ENCODE measurements at places on chromosomes 1 and 21.

DNA sequence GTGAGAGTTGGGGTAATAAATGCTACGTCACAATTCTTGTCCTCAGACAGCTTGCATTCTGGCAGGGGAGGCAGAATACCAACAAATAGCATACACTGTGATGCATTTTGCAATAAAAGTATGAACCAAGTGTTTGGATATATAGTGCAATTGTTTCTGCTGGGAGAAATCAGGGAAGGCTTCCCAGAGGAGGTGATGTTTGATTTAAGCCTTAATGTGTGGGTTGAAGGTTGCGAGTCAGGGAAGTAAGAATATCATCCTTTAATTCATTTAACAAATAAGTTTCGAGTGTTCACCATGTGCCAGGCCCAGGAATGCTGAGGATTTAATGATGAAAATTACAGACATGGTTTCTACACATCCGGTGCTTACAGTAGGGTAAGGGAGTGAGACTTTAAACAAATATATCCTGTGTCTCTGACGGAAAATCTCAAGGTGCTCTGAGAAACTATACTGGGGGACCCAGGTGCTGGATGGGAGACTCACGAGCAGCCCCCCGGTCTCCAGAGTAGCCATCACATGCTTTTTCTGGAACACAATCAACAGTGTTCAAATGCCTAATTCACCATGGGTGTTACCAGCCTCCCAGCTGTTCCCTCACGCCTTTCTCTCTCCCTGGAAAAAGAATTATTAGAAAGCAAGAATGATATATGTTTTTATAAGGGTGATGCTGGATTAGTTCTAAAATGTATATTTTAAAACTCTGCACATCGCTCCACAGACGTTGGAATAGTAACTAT lies 31.7 kb downstream of the RASSF5 start:
- no peak for DNase-seq

DNA sequence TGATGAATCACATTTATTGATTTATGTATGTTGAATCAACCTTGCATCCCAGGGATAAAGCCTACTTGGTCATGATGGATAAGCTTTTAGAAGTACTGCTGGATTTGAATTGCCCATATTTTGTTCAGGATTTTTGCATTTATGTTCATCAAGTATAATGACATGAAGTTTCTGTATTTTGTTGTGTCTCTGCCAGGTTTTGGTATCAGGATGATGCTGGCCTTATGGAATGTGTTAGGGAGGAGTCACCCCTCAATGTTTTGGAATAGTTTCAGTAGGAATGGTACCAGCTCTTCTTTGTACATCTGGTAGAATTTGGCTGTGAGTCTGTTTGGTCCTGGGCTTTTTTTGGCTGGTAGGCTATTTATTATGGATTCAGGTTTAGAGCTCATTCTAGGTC lies 1643.1 kb upstream of the B3GALT2 start:
- DNase-seq = no peak

- peak; percentile 7 for DNase-seq
These were observed 13.1 kb downstream of the KRTAP13-1 start for GRCh38 chr21:30408782-30409494.

DNA sequence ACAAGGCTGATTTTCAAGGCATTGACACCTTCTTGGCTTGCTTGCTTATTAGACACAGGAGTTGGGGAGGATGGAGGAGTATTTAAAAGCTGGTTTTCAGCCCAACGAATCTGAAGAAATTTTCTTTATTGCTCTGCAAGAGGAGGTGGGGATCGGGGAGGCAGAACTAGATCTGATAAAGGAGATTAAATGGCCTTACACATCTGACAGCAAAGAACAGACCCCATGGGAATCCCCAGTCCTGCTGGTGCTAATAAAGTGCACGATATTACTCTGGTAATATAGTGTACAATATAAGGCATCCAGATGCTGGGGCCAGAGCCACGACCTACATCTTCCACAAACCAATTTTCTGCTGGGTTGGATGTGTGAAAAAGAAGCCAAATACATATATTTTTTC lies 323.0 kb downstream of the OMA1 start:
- no peak for DNase-seq

- DNase-seq = no peak
These were observed 71.7 kb upstream of the WDR26 start for GRCh38 chr1:224506141-224506814.

DNA sequence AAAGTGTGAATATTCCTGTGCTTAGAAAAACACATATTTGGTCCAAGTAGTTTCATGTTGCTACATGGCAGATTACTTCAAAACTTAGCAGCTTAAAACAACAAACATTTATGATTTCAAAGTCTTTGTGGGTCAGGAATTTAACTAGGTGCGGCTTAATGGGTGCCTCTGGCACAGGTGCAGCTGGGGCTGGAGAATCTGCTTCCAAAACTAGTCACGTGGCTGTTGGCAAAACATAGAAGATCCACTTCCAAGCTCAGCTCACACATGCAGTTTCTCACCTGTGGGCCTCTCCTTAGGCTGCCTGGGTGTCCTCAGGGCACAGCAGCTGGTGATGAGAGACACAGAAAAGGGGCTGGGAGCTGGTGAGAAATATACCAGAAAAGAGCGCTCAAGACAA lies 263.4 kb downstream of the TTLL7 start:
- DNase-seq = no peak

GRCh38 chr21:42746593-42747275 lies 93.3 kb downstream of the PDE9A start:
- no peak for DNase-seq

DNA sequence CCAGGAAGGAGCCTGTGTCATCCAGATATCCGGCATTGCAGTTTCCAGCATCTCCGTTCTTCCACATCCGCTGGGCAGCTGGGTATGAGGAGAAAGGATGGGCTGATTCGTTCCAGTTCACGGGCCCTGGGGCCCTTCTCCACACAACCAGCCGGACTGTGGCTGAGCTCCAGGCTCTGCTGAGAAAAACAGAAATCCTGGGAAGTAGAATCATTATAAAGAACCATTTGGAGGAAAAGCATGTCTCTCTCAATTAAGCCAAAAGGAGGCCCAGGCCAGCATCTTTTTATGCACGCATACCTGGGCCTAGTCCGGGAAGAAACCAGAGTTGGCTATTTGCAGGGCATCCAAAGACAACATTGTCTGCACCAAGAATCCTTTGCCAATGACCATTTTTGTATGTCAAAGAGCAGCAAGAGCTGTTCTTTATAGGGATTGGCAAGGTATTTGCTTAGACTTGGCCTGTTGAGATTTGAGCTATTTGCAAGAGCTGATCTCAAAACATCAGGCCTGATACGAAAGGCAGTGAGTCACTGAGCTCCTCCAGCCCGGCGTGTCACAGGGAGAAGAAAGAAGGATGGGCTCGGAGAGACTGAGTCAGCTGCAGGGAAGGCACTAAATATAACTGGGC lies 84.9 kb upstream of the ARHGEF16 start:
- DNase-seq = no peak

DNA sequence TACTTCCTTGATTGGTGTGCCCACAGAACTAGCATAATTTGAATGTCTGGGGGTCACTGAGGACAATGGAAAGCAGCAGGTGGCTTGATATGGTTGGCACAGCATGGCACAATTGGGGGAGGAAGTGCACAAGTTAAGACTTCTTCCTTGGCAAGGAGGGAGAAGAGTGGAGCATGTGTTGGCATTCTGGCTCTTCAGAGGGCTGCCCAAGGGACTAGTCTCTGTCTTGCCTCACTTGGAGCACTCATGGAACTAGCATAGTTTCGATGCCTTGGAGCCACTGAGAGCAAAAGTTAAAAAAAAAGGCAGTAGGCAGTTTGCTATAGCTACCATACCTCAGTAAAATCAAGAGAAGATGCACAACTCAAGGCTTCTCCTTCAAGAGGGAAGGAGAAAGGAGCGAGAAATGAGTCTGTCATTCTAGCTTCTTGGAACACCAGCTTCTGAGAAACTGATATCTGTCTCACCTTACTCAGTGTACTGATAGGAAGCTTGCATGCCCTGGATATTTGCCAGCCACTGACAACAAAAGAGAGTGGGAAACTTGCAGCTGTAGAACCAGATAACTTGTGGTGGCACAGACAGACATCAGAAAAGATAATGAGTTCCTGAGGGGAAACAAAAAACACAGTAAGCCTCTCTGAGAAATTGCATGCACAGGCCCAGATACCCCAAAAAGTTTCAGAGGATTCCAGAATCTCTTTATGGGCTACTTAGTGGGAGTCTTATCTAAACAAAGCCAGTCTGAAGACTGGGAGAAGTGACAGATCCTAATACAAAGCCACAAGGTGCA lies 207.5 kb upstream of the SAMSN1 start:
- DNase-seq = no peak

DNA sequence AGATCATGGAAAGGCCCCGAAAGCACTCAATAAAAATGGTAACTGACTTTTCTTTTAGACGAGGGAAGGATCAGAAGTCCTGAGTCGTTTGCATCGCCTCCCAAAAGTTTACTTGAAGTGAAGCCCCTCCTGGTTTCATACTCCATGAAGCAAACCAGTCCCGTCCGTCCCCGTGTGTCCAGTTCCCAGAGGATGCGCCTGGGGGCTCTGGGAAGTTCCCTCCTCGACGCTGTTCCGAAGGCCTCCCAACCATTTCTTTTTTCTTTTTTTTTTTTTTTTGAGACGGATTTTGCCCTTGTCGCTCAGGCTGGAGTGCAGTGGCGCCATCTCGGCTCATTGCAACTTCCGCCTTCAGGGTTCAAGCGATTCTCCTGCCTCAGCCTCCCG lies 661 bp upstream of the OSCP1 start:
- no peak for DNase-seq

- DNase-seq = no peak
These were observed 180.0 kb downstream of the TTLL7 start for GRCh38 chr1:83818916-83819315.

GRCh38 chr1:184650177-184650866 lies 104.3 kb downstream of the EDEM3 start:
- no peak for DNase-seq

GRCh38 chr1:97674517-97674916 lies 246.3 kb downstream of the DPYD start:
- no peak for DNase-seq

DNA sequence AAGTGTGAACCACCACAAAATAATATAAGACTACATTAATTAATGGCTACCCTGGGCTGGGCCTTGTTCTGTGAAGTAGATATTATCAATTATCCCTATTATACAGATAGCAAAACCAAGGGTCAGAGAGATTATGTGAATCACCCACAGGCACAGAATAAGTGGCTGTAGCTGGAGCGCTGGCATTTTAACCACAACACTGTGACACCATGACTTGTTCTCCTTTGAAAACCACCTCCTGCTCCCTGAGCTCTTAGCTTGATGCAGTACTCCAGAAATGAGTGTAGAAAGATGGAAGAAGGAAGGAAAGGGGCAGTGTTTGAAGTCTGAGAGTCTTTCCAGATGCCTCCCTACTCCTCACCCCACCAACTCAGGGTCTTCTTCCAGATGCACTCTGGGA lies 29.5 kb upstream of the JUN start:
- DNase-seq = no peak

DNA sequence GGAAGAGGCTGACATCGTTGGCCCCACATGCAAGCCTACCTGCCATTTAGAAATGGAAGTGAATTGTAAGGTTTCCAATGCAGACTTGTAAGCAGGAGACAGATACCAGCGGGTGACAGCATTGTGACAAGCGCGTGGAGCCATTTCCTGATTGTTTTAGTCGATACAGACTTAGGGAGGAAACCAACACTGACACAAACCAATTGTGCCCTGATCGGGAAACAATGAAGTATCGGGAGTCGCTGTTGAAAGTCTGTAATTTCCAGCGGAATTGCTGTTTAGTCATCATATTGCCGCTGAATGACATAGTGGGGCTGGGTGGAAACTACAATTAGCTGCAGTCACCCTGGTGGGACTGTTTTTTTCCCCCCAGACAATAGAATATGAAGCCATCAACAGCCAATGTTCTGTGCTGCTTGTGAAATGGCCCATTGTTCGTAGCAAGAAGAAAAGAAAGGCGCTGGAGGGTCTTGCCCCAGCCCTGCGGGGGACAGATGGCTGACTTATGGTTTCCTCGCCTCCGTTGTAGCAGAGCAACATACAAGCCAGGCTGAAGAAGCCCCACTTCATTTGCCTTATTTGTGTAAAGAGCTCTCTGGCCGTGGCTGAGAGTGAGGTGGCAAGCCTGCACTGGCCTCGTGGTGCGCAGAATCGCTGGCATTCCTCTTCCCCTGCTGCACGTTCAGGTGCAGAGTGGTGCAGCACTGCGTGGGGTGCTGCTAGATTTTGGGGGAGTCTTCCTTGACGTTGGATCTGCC lies 462.7 kb downstream of the CAMTA1 start:
- DNase-seq = no peak

- DNase-seq = no peak
These were observed 57.7 kb downstream of the DMAP1 start for GRCh38 chr1:44270686-44271628.

- no peak for DNase-seq
These were observed 41.1 kb upstream of the KCNQ4 start for GRCh38 chr1:40742363-40743061.

GRCh38 chr21:17295997-17296396 lies 216.8 kb upstream of the CXADR start:
- DNase-seq = no peak

- no peak for DNase-seq
These were observed 73.7 kb downstream of the LAMC1 start for GRCh38 chr1:183096894-183097293.

- DNase-seq = no peak
These were observed 295.0 kb downstream of the TGFB2 start for GRCh38 chr1:218640173-218640572.

- no peak for DNase-seq
These were observed 7.0 kb downstream of the PTCH2 start for GRCh38 chr1:44835738-44836675.

GRCh38 chr1:200258447-200259375 lies 151.1 kb downstream of the ZNF281 start:
- DNase-seq = peak; percentile 19

DNA sequence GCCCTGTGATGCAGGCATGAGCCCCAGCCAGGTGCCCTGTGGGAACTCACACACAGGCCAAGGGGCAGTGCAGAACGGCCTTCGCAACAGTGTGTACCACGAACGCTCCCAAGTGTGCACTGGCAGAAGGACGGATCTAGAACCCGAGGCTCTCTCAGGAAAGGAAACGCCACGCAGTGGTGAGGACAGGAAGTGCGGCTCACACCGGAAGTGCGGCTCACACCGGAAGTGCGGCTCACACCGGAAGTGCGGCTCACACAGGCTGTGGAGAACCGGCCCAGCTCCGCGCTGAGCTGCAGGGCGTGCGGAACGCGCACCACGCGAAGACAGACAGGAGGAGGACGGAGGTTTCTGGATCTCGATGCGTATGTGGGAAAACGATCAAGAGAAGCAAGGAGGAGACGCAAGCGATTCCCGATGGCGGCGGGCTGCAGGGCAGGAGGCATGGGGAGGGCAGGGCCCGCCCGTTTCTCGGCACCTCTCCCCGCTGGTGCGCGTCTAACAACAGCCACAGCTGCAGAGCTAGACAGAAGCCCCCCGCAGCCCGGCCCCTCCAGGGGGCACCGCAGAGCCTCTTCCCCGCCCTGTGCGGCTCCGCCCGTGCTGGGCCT lies 35.9 kb upstream of the TMEM52 start:
- no peak for DNase-seq

GRCh38 chr1:186957314-186957713 lies 128.6 kb downstream of the PLA2G4A start:
- DNase-seq = no peak

DNA sequence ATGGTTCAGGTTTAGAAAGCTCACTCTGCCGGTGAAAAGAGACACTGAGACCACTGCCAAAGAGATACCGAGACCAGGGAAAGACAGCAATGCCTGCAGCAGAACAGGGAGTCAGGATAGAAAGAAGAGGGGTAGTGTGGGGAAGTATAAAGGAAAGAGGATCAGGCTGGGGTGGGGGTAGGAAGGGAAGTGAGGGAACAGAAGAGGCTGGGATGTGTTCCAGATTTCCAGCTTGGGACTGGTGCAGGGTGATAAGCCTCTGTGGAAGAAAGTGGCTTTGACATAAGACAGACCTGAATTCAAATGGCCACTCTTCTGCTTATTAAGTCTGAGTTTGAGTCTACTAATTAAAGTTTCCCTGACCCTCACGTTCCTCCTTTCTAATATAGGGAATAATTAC lies 105.9 kb downstream of the PIK3R3 start:
- DNase-seq = no peak

All from 8988T (cell line).